ENCODE measurements at places on chromosomes 3 and 15. TPM values are rescaled to one million over a fixed set of nuclear protein-coding genes. Genes with fewer than 3 reads are reported as not detected.

The CLDN11 gene
- total RNA-seq, result not detected

The JMJD7 gene
- total RNA-seq, result 22.3 TPM

DNA sequence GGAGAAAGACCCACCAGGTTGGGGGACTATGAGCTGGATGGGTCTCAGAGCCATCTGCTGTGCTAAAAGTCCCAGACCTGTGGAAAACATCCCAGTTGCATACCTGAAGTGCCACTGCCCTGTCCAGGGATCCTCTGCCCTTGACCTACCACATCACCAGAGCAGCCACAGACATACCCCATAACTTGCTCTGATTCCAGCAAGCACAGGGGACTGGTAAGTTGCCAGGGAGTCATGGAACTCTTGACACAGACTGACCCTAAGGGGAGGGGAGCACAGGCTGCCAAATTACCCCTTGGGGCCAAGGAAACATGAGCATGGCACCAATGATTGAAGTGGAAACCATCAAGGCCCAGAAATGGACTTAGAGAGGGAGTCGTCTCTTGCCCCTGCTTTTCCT lies 1335.1 kb upstream of the ALCAM start:
- DNase-seq, result no peak

The MAP6D1 gene
- 4.0 TPM for total RNA-seq

Measured in mammary epithelial cell (primary cell).